Lower lobe of right lung (tissue), 2 donors: ENCODE measurements at places on chromosomes 4 and X. TPM values are rescaled to one million over a fixed set of nuclear protein-coding genes. Genes with fewer than 3 reads are reported as not detected.

GRCh38 chr4:113687067-113687718, 74.3 kb downstream of the CAMK2D start:
- H3K36me3 ChIP-seq, result no peaks in the 10 kb centered on the region
- no peak overlapping the region for H3K4me3 ChIP-seq
- H3K4me1 ChIP-seq, result peaks cover 20% of the 10 kb centered on the region
- DNase-seq, result no peak
- no peak overlapping the region for H3K27ac ChIP-seq

Gene MAP7D2
- total RNA-seq, result 0.35 TPM

DNA sequence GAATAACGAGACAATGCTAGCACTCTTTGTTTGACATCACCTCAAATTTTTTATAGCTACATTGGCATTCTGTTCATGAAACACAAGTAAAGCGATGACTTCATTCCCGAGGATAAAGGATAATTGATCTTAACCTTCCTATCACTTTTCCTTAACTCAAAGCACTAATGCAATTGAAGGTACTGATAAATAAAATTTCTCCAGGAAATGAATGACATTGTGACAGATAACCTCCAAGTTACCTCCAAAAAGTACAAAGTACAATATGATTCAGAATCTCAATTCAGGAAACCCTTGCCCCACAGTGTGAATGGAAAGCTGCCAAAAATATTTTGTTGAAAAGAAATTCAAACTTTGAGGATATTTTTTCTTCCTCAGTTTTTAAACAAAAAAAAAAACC, 1.8 kb downstream of the PRSS12 start:
- peaks cover 32% of the 10 kb centered on the region for H3K27me3 ChIP-seq
- no peak overlapping the region for H3K27ac ChIP-seq
- no peak overlapping the region for H3K4me3 ChIP-seq

DNA sequence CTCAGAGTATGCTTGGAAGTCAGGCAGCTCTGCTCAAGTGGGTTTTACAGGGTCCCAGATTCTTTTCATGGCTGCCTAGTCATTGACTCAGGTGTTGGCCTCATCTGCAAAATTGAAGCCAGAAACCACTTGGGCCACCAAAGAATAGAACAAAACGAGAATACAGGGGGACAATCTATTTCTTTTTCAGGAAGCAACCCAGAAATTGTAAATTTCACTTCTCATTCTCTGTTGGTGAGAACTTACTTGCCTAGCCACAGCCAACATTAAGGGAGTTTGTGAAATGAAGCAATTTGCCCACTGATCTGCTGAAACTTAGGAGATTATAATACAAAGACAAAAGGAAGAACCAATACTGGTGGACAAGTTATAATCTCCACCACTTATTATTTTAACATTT, 8.6 kb upstream of the TKTL2 start:
- no peaks in the 10 kb centered on the region for H3K27me3 ChIP-seq
- no peak for DNase-seq
- no peak overlapping the region for H3K27ac ChIP-seq
- H3K4me3 ChIP-seq, result no peak overlapping the region
- no peaks in the 10 kb centered on the region for H3K4me1 ChIP-seq
- H3K36me3 ChIP-seq, result no peaks in the 10 kb centered on the region

- H3K36me3 ChIP-seq, result no peaks in the 10 kb centered on the region
- H3K4me1 ChIP-seq, result no peaks in the 10 kb centered on the region
- H3K27ac ChIP-seq, result no peak overlapping the region
- no peaks in the 10 kb centered on the region for H3K27me3 ChIP-seq
- no peak overlapping the region for H3K4me3 ChIP-seq
Measured at GRCh38 chr4:170868170-170868569, 778.4 kb upstream of the AADAT start.

DNA sequence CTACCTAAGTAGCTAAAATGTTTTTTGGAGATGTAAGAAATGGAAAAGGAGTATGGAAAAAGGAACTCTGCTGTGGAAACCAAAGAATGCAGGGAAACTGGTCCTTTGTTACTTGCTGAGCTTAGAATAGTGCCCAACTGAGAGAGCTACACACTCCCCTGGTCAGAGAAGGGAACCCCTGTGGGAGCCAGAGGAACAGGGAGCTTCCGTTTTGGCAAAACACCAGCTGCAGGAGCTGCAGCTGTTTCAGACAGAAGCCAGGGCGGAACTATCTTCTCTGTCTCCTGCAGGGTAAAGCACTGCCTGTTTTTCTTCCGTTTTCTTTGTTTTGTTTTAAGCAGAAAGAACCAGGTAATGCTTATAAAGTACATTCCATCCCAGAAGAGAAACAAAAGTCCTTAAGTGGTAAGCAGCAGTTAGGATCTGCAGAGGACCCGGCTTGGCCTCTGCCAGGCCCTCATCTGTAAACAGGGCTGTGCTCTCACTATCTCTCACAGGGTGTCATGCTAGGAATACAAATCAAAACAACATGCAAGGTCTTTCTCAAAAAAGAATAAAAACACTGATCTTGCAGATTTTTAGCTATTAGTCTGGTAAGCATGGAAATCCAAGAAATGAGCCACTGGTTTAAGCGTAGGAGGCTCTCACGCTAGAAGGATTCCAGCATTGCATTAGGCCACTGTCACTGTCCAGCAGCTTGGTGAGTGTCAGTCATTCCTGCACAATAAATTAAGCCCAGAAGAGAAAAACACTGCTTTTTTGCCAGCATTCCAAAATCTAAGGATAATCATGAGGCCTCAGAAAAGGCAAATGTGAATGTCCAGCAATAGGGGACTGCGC, 76.1 kb downstream of the CHST7 start:
- H3K27ac ChIP-seq, result no peak overlapping the region
- peaks cover 18% of the 10 kb centered on the region for H3K4me1 ChIP-seq
- no peak overlapping the region for H3K4me3 ChIP-seq
- no peaks in the 10 kb centered on the region for H3K36me3 ChIP-seq
- DNase-seq, result peak; percentile 49

Gene HMGN5
- total RNA-seq, result 2.9 TPM

Gene ADAM29
- total RNA-seq, result not detected

- no peaks in the 10 kb centered on the region for H3K27me3 ChIP-seq
- no peak overlapping the region for H3K27ac ChIP-seq
- no peak for DNase-seq
- H3K4me3 ChIP-seq, result no peak overlapping the region
- H3K36me3 ChIP-seq, result no peaks in the 10 kb centered on the region
- H3K4me1 ChIP-seq, result no peaks in the 10 kb centered on the region
Measured at GRCh38 chrX:14420841-14421240, 108.5 kb upstream of the GLRA2 start.

DNA sequence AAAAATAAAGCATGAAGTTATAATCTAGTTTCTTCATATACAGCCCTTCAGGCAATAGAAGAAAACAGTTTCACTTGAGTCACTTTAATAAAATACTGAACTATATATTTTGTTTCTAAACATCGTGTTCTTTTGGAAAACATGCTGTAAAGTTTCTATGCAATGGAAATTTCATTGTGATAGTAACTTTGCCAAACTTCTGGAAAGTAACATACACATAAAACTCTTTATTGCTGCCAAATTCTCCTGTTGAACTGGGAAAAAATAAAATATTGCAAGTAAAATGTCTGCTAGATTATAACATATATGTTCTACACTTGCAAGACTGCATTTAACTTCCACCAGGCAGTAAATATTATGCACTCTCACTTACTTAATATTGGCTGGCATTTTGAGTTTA, 635.4 kb downstream of the SPRY1 start:
- no peaks in the 10 kb centered on the region for H3K36me3 ChIP-seq
- H3K27me3 ChIP-seq, result no peaks in the 10 kb centered on the region
- no peak for DNase-seq
- no peak overlapping the region for H3K27ac ChIP-seq

Gene UGT2B11
- total RNA-seq, result not detected

- no peak overlapping the region for H3K4me3 ChIP-seq
- no peaks in the 10 kb centered on the region for H3K36me3 ChIP-seq
- no peak overlapping the region for H3K27ac ChIP-seq
- no peak for DNase-seq
Measured at GRCh38 chr4:70619778-70620177, 8.8 kb upstream of the ENAM start.

Gene PLP1
- total RNA-seq, result 0.59 TPM

- H3K4me1 ChIP-seq, result peaks cover 5% of the 10 kb centered on the region
- DNase-seq, result no peak
- H3K4me3 ChIP-seq, result no peak overlapping the region
- H3K27me3 ChIP-seq, result no peaks in the 10 kb centered on the region
- no peaks in the 10 kb centered on the region for H3K36me3 ChIP-seq
Measured at GRCh38 chr4:25015012-25015411, 15.7 kb downstream of the LGI2 start.

GRCh38 chr4:121114756-121115155, 42.4 kb upstream of the NDNF start:
- H3K36me3 ChIP-seq, result no peaks in the 10 kb centered on the region
- H3K27ac ChIP-seq, result no peak overlapping the region
- no peak overlapping the region for H3K4me3 ChIP-seq
- DNase-seq, result no peak
- H3K27me3 ChIP-seq, result no peaks in the 10 kb centered on the region

Gene UGT2B17
- total RNA-seq, result 0.18 TPM

Gene UGT2A1
- not detected for total RNA-seq

Gene NPY2R
- total RNA-seq, result 0.27 TPM

DNA sequence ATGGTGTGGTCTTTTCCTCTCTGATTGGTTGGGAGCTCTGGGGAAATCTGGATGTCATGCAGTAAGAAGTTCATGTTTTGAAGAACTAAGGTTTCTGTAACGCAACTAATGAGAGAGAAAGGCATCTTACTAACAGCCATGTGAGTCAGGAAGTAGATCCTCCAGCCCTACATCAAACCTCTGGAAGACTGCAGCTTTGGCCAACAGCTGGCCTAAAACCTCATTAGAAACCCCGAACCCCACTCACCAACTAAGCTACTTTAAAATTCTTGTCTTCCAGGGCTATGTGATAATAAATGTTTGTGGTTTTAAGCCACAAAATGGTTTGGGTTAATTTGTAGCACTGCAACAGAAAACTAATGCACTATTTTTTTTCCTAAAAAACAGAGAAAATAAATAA, 549.0 kb upstream of the GRID2 start:
- no peak for DNase-seq
- H3K36me3 ChIP-seq, result no peaks in the 10 kb centered on the region
- no peak overlapping the region for H3K4me3 ChIP-seq
- H3K27ac ChIP-seq, result no peak overlapping the region
- H3K27me3 ChIP-seq, result no peaks in the 10 kb centered on the region

GRCh38 chr4:100695039-100695654, 177.3 kb upstream of the EMCN start:
- H3K4me1 ChIP-seq, result no peaks in the 10 kb centered on the region
- no peaks in the 10 kb centered on the region for H3K27me3 ChIP-seq
- DNase-seq, result no peak
- no peak overlapping the region for H3K27ac ChIP-seq
- H3K4me3 ChIP-seq, result no peak overlapping the region
- H3K36me3 ChIP-seq, result no peaks in the 10 kb centered on the region

Gene CITED1
- total RNA-seq, result 0.65 TPM

- DNase-seq, result no peak
- no peaks in the 10 kb centered on the region for H3K4me1 ChIP-seq
- no peaks in the 10 kb centered on the region for H3K27me3 ChIP-seq
- peaks cover 87% of the 10 kb centered on the region for H3K36me3 ChIP-seq
- no peak overlapping the region for H3K4me3 ChIP-seq
Measured at GRCh38 chr4:122259849-122260248, 107.7 kb downstream of the BLTP1 start.

Gene CFAP99
- total RNA-seq, result 4.3 TPM

DNA sequence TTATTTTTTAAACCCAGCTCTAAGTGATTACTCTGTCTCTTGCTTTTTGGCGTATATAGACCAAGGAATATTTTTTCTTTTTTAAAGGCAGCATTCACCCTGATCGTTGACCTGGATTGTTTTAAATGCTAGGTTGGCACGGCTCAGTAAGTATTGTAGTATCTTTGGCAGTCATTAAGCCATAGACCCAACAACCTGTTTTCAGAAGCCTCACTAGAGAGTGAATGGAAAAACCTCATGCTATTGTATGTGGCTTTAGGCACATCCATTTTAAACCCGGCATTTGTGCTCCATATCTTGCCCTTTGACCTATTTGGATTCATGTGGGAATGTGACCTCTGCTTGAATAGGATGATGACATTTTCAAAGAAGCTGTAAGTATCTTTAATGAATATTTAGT, 183.9 kb downstream of the SNCA start:
- DNase-seq, result no peak
- H3K36me3 ChIP-seq, result no peaks in the 10 kb centered on the region
- H3K4me3 ChIP-seq, result no peak overlapping the region

DNA sequence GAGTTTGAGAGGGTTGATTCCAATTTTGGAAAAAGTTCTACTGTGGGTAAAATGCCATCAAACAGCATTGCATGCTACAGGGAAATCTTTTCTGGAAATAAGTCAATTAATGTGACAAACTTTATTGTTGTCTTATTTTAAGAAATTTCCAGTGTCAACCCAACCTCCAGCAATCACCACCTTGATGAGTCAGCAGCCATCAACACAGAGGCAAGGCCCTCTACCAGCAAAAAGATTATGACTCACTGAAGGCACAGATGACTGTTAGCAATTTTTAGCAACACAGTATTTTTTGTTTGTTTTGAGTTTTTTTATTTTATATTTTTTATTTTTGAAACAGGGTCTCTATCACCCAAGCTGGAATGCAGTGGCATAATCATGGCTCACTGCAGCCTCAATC, 165.4 kb upstream of the C1QTNF7 start:
- no peaks in the 10 kb centered on the region for H3K27me3 ChIP-seq
- H3K27ac ChIP-seq, result no peak overlapping the region
- DNase-seq, result no peak
- no peaks in the 10 kb centered on the region for H3K4me1 ChIP-seq
- H3K4me3 ChIP-seq, result no peak overlapping the region
